Effector CD8-positive, alpha-beta T cell (primary cell): ENCODE measurements at places on chromosomes 3 and 15.

GRCh38 chr3:19116239-19116638, 32.1 kb upstream of the KCNH8 start:
- DNase-seq = no peak

DNA sequence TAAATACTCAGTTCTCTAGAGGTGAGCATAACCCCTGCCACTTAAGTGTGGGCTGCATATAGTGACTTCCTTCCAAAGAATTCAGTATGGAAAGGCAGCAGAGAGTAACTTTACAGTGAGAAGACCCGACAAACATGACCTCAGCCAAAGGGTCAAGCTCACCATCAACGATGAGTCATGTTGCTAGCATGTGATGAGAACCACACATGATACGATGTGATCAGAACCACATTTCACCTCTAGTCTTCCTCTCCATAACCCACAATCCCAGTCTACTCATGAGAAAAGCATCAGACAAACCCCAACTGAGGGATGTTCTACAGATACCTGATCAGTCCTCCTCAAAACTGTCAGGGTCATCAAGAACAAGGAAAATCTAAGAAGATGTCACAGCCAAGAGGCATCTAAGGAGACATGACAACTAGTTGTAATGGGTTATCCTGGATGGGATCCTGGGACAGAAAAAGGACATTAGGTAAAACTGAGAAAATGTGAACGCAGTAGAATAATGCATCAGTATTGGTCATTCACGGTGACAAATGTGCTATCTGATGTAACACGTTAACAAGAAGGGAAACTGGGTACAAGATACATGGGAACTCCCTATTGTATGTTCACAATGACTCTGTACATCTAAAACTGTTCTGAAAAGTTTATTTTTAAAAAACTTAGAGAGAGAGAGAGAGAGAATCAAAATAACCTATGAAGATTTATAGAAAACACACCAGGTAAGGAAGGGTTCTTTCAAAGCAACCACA, 28.3 kb downstream of the SEC61A1 start:
- no peak for DNase-seq

GRCh38 chr15:88073391-88073691, 183.2 kb downstream of the NTRK3 start:
- DNase-seq = no peak

- DNase-seq = no peak
These were observed 150.5 kb upstream of the LRRFIP2 start for GRCh38 chr3:37324850-37325321.

DNA sequence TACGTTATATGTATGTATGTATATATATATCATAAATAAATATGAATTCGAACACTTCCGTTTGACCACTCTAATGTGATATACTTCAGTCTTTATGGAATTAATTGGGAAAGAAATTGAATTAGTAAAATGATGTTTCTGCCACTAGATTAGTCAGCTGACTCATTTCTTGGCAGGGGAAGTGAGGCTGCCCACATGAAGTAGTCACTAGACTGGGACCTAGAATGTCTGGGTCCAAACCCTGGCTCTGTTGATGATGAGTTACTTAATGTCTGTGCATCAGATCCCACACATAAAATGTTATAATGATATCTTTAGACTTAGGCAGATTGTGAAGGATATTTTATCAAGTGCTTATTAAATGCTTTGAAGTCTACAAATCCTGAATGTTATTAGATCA, 27.4 kb upstream of the ARL14 start:
- no peak for DNase-seq

DNA sequence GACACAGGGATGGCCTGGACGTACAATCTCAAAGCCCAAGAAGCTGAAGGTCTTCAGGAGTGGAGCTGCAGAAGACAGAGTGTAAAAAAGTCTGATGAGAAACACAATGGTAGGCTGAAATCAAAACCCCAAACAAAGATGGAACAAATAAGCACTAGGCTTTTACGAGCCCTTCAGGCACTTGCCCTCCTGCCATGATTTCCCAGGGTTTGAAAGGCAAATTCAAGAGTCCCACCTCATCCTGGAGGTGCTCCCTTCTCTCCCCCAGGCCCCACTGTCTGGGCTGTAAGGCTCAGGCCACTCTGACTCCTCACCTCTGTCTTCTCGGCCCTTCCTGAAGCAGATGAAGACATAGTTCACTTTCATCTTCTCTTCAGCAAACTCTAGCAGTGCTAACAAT, 86.6 kb downstream of the RBPMS2 start:
- DNase-seq = no peak

DNA sequence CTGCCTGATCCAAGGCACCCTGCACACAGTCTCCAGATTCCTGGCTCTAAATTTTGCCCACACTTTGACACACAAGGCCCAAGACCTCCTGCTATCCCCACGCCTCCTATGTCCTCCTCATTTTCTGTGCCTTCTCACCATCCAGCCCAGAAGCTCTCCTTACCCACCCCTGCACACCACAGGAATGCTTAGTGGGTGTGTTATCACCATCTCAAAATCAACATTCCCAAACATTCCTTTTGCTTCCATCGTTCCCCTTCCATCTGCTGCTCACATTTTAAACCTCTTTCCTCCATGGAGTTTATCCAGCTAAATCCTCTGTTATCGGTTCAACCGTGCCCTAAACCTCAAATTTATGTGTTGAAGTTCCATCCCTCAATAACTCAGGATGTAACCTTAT, 43.9 kb downstream of the DGKG start:
- DNase-seq = no peak

DNA sequence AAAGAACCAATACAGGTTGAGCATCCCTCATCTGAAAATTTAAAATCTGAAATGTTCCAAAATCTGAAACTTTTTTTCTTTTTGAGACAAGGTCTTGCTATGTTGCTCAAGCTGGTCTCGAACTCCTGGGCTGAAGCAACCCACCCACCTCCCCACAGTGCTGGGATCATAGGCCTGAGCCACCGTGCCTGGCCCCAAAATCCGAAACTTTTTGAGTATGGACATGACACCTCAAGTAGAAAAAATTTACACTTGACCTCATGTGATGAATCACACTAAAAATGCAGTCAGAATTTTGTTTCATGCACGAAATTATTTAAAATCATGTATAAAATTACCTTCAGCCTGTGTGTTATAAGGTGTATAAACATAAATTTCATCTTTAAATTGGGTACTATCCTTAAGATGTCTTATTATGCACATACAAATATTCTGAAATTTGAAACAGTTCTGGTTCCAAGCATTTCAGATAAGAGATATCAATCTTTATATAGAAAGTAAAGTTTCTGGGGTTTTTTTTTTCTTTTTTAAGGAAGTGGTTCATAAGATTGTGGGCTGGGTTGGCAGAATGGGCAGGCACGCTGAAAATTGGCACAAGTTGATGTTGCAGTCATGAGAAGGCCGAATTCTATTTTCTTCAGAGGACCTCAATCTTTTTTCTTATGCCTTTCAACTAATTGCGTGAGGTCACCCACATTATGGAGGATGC, 72.5 kb downstream of the SPRED1 start:
- no peak for DNase-seq

DNA sequence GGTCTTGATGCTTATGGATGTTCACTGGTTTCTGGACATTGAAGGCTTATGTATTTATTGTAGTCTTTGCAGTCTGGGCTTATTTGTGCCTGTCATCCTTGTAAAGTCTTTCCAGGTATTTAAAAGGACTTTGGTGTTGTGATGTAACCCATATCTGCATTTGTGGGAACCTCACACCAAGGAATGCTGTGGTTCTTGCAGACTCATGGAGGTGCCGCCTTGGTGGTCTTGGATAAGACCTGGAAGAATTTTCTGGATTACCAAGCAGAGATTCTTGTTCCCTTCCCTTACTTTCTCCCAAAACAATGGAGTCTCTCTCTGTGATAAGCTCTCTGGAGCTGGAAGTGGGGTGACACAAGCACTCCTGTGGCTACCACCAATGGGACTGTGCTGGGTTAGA, 363.5 kb upstream of the NECTIN3 start:
- no peak for DNase-seq

- DNase-seq = no peak
These were observed 36.2 kb downstream of the GLB1 start for GRCh38 chr3:33060609-33061337.

GRCh38 chr15:75872403-75872990, 29.2 kb downstream of the UBE2Q2 start:
- DNase-seq = no peak
